ENCODE measurements at places on chromosomes 7 and 10.

DNA sequence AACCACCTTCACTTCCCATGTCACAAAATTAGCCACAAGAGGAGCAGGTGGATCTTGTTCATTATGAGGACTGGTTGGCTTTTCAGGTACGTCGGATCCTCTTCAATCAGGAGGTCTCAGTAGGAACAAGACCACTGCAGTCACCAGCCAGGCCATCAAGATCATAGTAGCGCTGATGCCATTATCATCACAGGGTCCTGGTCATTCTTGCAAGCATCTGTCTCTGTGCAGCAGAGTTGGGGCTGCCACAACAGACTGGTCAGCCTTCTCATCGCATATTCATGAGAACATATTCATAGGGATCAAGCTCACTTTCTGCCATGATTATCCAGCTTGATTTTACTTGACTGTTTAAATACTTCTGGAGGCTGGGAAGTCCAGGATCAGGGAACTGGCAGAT lies 67.1 kb downstream of the ADCYAP1R1 start:
- DNase-seq, result no peak

GRCh38 chr7:141700848-141701371 lies 1.1 kb downstream of the DENND11 start:
- no peak for DNase-seq

GRCh38 chr10:115850666-115851065 lies 422.3 kb downstream of the GFRA1 start:
- DNase-seq, result no peak

DNA sequence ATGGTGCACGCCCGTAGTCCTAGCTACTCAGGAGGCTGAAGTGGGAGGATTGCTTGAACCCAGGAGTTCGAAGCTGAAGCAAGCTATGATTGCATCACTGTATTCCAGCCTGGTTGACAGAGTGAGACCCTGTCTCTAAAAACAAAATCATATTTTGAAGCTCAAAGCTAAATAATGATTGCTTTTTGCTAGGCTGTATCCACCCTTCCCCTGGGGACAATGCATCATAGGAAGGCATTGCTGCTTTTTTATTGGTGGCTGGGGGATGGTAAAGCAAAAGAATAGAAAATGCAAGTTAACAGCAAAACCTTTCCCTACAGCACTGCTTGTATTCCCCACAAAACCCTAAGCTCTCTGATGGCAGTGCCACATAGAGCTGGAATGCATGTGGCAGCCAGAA lies 107.5 kb upstream of the WAC start:
- no peak for DNase-seq

- no peak for DNase-seq
Measured at GRCh38 chr10:42790835-42791234, 8.2 kb downstream of the BMS1 start.

- no peak for DNase-seq
Measured at GRCh38 chr10:102919246-102919959, 1.3 kb downstream of the CNNM2 start.

DNA sequence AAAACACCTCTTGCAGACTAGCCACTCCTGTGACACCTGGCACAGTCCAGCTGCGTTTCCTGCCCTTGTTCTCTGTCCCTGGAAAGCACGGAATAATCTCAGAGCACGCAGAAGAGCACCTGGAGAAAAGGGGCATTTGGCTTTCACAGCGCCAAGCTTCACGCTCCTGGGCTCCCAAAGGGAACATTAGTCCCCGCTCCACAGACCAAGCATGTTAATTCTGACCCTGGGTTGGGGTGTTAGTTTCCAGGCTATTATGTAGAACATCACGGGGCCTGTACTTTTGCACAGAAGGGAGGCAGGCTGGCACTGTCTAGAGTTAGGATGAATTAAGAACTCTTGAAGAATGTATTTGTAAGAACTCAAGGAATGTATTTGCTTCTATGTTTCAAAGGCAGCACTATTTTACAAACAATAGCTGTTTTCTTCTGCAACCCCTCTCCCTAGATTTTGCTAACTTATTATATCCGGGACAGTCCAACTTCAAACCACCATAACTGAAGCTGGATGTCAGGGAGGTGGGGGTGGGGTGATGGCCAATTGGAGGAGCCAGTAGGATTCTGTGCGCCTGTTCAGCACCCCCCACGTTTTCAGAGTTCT lies 62.2 kb upstream of the TRIM8 start:
- no peak for DNase-seq

DNA sequence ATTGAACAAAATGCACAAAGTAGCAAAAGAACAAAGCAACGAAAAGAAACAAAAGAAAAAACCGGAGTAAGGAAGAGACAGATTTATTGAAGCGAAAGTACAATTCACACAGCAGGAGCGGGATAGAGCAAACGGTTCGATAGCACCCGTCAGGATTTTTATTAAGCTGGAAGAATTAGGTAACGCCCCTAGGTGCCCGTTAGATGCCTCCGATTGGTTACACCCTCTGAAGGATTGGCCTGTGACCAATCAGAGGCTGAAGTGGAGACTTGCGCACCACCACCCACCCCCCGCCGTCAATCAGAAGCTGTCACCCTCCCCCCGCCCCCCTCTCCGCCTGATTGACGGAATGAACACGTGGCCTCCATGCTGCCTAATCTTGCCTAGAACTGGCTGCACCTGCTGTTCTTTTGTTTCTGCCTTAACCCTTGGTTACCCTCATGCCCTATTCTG lies 16.8 kb downstream of the OCM2 start:
- DNase-seq, result no peak

DNA sequence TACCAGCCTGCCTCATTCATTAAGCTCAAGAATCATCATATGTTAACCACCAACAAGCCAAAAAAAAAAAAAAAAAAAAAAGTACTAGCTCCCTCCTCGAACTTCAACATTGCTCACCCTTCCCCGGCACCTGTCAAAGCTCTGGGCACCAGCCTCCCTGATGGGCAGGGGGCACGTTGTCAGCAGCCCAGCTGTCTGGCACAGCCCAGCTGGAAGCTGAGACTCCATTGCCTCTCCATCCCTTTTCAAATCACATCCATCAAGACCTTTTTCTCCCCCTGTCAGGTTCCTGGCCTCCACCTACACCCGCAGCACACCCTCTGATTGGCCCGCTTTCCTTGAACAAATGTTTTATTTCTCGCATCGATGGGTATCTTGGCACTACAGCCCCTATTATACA lies 913.3 kb upstream of the AUTS2 start:
- DNase-seq, result no peak

DNA sequence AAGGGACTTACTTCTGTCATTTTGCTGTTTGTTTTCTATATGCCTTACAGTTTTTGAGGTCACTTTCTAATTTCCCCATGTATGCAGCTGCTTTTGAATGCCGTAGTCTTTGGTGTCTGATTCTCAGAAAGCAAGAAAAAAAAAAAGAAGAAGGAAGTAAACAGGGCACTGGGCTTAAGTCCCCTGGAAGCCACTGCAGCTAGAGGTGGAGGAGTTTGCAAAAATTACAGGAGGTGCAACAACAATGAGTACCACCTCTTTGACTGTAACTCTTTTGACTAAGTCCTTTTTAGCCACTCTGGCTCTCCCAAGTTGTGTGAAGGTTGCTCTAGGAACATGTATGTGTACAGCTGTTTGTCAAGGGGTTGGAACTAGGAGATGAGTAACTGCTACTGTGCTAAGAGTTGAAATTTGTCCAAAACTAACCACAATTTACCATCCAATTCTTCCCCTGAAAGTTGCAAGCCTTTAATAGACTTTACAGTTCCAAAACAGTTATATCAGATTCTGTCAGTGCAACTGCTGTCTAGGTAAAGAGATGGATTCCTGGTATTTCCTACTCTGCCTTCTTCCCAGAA lies 588.0 kb upstream of the LRRN3 start:
- no peak for DNase-seq

DNA sequence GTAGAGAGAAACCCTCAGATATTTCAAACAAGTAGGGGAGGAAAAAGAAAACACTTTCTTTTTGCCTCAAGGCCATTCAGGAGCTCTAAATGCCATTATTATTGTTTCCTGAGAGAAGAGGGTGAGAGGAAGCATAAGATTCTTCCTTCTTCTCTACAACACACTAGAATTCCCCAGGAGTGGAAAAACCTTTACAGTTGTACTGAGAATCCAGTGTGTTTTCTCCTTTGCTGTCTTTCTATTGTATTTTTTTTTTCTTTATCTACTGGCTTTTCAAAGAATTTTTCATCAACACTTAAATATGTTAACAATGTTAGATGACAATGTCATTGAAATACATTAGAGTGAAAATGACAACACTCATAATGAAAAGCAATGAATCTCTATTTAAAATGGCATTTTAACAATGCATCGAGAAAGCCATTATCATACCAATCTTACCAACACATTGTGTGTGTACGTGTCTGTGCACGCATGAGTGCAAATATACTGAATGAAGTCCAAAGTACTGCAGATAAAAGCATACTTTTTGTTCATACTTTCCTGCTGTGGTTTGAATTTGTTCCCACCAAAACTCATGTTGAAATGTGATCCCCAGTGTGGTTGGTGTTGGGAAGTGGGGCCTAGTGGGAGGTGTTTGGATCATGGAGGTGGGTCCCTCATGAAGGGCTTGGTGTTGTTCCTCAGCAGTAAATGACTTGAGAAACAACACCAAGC lies 24.2 kb upstream of the MACC1 start:
- DNase-seq, result no peak

DNA sequence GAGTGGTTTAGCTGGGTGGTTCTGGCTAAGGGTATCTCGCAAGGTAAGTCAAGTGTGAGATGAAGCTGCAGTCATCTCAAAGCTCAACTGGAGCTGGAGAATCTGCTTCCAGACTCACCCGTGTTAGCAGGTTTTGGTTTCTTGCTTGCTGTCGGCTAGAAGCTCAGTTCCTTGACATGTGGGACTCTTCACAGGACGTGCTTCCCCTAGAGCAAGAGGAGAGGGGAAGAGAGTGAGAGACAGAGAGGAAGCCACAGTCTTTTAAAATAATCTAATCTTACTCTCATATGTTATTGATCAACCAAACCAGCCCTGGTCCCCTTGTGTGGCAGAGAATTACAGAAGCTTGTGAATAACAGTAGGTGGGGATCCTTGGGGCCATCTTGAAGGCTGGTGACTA lies 199.5 kb downstream of the REEP3 start:
- DNase-seq, result no peak

- DNase-seq, result peak; percentile 96
Measured at GRCh38 chr10:8053446-8054243, 843 bp upstream of the GATA3 start.

GRCh38 chr10:47301833-47302232 lies 1.8 kb downstream of the GDF10 start:
- DNase-seq, result no peak
